ENCODE measurements at places on chromosomes 5 and 9.

- DNase-seq: no peak
These were observed 2.9 kb downstream of the SEMA6A start for GRCh38 chr5:116571568-116572349.

DNA sequence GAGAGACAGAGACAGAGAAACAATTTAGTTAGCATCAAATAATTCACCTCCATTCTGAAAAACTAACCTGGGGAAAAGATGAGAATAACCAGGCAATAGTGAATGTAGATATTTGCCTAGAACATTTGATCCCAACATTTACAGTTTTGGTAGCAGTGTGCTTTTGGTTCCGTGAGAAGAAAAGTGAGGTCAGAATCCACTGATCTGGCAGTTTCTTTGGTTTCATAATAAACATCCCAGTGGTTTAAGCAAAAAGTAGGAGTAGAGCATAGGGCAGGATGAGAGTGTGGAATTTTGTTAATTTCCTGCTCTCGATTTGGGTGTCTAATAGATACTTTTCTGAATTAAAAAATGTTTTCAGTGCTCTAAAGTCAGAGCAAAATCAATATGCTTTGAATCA is 887.0 kb downstream of the NR2F1-AS1 start:
- no peak for DNase-seq

GRCh38 chr5:128613766-128614165 is 75.7 kb upstream of the FBN2 start:
- DNase-seq: no peak

DNA sequence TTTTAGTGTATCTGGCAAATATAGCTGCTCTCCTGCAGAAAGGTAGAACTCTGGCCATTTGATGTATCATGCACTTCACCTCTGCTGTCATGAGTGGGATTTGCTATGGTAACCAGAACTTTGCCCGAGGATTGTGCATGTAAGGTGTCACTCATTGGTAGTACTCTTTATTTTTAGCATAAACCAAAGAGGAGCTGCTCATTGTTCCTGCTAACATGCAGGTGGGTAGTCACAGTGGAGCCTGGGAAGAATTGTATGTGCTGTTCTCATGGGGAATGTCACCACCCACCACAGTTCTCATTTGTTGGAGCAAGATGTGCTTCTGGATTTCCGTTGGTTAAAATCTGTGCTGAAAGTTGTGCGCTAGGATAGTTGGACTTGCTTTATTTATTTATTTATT is 12.3 kb downstream of the PDZD2 start:
- no peak for DNase-seq

- DNase-seq: no peak
These were observed 44.6 kb downstream of the MARCHF11 start for GRCh38 chr5:16135003-16135402.

DNA sequence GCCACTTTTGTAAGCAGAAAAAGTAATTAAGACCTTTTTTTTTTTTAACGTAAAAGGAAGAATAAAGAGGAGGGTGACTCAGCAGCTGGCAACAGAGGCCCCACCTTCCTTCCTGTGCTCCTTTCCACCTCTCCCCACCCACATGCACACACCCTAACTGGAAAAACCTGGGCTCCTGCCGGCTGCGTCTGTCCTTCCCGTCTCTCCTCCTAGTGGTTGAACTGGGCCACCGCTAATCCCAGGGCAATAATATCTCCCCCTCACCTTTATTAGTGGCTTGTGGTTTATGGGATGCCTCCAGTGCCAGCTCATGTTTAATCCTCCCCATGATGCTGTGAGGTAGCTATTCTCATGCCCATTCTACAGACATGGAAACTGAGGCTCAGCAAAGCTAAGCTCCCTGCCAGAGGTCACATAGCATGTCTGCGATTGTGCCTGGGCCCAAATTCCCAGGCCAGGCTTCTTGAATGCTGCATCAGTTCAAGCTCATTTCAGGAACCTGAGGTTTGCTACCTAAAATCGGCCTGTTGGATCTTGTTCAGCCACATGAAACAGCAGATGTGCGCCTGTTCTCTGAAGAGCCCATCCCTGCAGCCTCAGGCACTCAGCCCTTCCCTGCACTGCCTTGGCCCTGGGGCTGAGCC is 60.9 kb upstream of the IL17B start:
- DNase-seq: no peak

- no peak for DNase-seq
These were observed 247.0 kb downstream of the TRPM3 start for GRCh38 chr9:70874451-70874850.

- DNase-seq: no peak
These were observed 20.7 kb downstream of the PLK2 start for GRCh38 chr5:58439094-58439644.

- DNase-seq: peak; percentile 51
These were observed 38.5 kb downstream of the FAXDC2 start for GRCh38 chr5:154811653-154812465.

DNA sequence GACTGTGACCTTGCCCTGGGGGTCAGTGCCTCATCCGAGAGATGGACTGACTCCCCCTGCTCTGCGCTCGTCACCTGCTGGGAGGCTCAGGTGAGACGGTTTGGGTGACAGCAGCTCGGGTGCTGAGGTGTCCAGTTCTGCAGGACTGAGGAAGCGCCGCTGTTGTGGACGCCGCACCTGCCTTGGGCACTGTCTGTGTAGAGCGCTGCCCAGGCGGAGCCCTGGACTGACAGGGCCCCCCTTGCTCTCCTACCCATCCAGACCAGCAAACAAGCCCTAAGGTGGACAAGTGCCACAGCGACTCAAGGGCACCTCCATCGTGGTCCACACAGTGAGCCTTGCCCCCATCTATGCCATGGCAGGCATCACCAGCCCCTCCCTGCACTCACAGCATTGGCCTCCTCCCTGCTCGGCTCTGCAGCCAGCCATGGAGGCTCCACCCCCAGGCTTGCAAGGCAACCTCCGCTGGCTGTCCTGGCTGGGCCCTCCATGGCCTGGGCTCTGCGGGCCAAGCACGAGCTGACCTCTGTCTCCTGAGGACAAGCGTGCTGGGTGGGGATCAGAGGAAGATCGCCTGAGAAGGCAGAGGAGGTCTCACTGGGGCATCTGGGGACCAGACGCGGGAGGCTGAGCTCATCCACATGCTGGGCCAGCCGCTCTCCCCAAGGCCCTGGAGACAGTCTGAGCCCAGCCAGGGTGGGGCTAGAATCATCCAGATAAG is 87.1 kb upstream of the COL5A1 start:
- DNase-seq: no peak

All from naive thymus-derived CD8-positive, alpha-beta T cell (primary cell).